ENCODE measurements at places on chromosomes 13 and 19.

- no peak for DNase-seq
These were observed 5.5 kb upstream of the KCTD4 start for GRCh38 chr13:45206340-45206739.

- DNase-seq = peak; percentile 13
These were observed 28.8 kb downstream of the EPN1 start for GRCh38 chr19:55703790-55704215.

DNA sequence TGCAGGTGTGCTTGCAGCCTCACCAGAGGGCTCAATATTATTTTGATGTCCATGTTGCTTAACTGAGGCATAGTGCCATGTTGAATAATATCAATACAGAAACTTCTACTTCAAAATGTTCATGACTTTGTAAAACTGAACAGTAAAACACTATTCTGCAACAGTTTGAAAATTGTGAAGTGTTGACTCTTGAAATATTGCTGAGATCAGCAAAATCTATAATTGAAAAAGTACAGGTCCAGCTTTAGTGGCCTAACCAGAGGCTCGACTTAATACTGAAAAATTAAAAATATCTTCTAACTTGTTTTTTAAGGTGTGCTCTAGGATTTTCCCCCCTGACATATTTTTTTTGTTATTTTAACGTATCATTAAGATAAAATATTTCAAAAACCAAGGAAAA is 1460.7 kb downstream of the EFNB2 start:
- no peak for DNase-seq

DNA sequence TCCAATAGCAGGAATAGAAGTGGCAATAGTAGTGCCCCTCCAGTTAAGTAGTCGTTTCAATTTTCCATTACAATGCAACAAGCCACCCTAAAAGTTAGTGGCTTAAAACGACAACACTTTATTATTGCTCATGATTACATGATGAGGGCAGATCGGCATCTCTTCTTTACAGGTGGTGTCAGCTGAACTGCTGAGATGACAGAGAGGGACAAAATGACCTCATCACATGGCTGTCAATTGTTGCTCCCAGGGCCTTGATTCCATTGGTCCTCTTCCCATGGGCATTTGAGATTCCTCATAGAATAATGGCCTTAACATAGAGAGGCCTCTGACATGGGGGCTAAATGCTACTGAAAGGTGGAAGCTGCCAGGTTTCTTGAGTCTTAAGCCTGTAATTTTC is 679.8 kb upstream of the KLHL1 start:
- no peak for DNase-seq

GRCh38 chr19:40687525-40688016 is 2.9 kb downstream of the NUMBL start:
- DNase-seq = no peak

DNA sequence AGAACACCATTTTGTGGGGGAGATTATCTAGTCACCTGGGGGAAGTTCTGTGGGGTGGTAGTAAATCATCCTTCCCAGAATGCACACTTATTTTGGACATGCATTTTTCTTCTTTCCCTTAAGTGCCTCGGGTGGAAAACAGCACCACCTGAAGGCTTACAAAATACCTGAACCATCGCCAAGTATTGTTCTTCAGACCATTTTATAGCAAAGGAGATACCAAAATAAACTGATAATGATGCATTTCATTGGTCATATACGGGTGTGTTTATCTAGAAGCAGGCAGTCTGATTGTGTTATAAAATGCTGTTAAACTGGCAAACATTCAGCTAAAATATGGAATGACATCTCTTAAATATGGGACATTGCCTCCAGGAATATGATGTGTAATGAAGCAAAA is 1034.7 kb downstream of the SLITRK1 start:
- no peak for DNase-seq

- DNase-seq = no peak
These were observed 5.1 kb downstream of the RAP2A start for GRCh38 chr13:97438856-97439595.

- DNase-seq = no peak
These were observed 190.0 kb downstream of the MZT1 start for GRCh38 chr13:72537395-72537780.

GRCh38 chr13:53150568-53150967 is 122.0 kb downstream of the OLFM4 start:
- no peak for DNase-seq

DNA sequence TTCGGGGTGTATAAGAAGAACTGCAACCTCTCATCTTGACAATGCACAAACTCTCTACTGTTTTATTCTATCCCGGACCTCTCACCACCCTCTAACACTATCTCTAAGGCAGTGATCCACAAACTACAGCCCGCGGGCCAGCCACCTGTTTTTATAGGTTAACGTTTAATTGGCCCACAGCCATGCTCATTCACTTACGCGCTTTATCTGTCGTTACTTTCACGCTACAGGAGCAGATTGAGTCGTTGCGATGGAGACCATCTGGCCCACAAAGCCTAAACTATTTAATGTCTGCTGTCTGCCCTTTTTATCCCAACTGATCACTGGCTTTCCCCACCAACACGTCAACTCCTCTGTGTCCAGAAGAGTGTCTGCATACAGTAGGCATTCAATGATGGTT is 158.9 kb downstream of the CACNA1A start:
- DNase-seq = no peak

DNA sequence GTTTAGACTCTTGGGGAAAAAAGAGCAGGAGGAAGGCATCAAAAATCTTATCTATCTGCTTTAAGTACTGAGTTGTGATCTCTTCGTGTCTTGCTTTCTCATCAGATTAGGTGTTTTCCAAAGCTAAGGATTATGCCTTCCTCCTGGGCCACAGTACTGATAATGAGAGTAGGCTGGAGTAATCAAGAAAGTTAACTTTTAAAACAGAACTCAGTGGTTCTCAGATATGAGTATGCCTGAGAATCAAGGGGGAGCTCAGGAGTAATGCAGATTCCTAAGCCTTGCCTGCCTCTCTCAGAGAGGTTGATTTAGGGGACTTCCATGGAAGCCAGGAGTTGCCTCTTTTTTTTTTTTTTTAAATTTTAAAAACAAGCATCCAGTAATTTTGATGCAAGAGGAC is 23.5 kb downstream of the CDADC1 start:
- no peak for DNase-seq

GRCh38 chr13:67120872-67121531 is 109.1 kb downstream of the PCDH9 start:
- no peak for DNase-seq

DNA sequence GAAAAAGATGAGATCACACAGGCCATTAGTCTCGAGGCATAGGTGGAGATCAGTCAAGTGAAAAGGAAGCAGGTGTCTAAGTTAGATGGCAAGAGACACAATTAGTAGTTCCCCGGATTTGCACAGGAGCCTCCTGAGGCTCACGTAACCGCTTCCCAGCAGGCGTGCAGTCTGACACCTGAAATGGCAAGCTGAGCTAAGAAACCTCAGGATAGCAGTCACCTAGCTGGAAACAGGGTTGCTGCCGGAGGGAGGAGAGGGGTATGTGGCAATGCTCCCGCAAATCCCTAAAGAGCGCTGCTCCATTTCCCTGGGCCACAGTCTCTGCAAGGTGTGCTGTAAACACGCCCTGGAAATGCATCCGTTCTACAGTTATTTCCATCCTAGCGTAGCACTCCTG is 1151.0 kb downstream of the DIAPH3 start:
- DNase-seq = no peak

Measured in stimulated activated CD8-positive, alpha-beta memory T cell treated with anti-CD3 and anti-CD28 coated beads, Interleukin-7, amount 100 ng/mL, for 1 hour (primary cell).